ENCODE measurements at places on chromosomes 5 and 9.

- DNase-seq = no peak
These were observed 318.3 kb upstream of the RPS23 start for GRCh38 chr5:82596451-82596850.

GRCh38 chr9:37382161-37382981 is 40.1 kb upstream of the GRHPR start:
- no peak for DNase-seq

DNA sequence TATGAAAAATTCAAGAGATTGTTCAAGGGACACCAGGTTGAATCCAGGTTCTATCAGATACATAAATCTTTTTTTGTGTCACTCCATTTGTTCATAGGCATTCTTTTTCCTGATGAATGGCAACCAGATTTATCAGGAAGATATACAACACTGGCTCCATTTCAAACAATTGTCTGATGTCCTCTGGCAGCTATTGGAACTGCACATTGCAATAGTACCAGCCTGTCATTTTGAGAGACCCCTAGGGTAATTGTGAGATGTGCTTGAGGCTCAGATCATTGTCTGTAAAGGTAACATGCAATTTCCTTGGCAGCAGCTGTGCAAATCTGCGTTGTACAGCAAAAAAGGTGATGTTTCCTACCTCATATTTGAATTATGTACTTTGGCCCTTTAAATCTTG is 25.9 kb downstream of the KCTD16 start:
- DNase-seq = no peak

GRCh38 chr9:84851935-84852585 is 182.5 kb downstream of the NTRK2 start:
- DNase-seq = no peak

GRCh38 chr9:78033870-78034269 is 2.3 kb upstream of the GNAQ start:
- DNase-seq = no peak

- no peak for DNase-seq
These were observed 124.5 kb upstream of the PHYKPL start for GRCh38 chr5:178357121-178357521.

- DNase-seq = no peak
These were observed 190.8 kb downstream of the MED10 start for GRCh38 chr5:6187501-6187900.

DNA sequence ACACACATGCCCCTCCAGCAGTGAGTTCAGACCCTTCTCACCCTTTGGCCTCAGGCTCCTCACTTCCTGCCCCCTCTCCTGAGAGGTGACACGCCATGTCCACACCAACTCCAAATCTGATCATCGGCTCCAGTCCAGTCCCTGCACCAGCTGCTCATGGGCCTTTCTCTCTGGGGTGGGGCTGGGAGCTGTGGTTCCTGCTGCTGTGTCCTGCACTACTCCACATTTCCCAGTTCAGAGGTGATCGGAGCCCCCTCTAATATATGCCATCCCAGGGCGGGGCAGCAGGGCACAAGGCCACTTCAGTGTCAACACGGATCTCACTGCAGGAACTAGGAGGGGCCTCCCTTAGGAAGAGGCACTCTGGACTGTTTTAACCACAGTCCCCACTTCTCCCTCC is 91.5 kb downstream of the ADAMTS2 start:
- no peak for DNase-seq

GRCh38 chr5:43140286-43140685 is 19.6 kb downstream of the ZNF131 start:
- no peak for DNase-seq

DNA sequence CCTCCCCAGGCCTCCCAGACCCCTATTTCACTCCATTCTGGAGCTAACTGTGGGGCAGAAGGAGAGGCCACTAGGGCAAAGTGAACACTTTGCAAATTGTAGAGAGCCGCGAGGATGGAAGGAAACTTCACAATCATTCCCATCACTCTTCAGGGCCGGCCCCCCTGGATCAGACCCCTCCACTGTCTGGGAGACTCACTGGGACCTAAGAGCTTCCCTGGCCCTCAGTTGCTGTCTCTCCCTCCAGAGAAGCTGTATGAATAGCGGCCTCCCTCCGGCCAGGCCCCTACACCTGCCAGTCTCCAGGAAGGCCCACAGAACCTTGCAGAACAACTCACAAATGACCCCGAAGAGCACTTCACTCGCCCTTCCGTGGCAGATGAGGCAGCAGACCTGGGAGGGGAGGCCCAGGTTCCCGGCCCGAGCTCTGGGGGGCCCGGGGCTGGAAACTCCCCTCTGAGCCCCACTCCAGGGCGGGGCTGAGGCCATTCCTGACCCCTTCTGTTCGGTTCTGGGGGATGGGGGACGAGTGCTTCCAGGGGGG is 141.9 kb upstream of the IER5L start:
- DNase-seq = no peak

DNA sequence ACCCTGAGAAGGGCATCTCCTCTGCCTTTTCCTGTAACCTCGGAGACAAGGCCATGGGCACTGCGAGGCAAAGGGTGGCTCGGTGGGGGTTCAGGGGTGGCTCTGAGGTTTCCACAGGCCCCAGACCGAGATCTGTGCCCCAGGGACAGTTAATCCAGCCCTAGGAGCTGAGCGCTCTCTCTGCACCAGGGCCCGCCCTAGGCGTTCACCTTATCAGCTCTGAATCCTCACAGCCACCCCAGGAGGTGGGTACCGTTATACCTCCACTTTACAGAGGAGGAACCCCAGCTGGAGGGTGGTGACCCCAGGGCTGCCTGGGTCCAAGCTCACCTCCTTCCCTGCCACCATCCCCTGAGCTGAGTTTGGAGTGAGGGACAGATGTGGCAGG is 2.3 kb upstream of the ENG start:
- peak; percentile 75 for DNase-seq

DNA sequence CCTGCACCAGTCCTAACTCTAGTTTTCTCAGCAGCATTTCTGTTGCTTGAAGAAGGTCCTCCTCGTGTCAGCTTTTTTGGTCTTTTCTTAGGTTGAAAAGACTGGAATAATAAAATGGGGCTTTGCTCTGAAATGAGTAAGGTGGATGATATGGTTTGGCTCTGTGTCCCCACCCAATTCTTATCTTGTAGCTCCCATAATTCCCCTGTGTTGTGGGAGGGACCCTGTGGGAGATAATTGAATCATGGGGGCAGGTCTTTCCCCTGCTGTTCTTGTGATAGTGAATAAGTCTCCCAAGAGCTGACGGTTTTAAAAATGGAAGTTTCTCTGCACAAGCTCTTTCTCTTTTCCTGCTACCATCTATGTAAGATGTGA is 53.6 kb downstream of the LIX1 start:
- peak; percentile 4 for DNase-seq

DNA sequence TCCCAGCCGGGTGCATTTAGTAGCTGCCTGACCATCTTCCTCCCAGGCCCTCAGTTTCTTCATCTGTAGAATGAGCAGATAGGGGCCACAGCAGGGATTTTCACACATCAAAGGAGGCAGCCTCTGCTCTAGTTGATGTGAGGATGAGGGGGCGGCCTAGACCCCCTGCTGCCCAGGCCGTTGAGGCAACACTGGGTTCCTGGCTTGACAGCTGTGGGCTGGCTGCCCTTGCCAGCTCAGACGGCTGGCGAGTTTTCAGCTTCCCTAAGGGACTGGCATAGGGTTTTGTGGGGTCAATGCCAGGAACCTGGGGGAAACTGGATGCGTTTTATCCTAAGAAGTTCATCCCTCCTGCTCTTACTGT is 49.6 kb downstream of the NDST1 start:
- no peak for DNase-seq

DNA sequence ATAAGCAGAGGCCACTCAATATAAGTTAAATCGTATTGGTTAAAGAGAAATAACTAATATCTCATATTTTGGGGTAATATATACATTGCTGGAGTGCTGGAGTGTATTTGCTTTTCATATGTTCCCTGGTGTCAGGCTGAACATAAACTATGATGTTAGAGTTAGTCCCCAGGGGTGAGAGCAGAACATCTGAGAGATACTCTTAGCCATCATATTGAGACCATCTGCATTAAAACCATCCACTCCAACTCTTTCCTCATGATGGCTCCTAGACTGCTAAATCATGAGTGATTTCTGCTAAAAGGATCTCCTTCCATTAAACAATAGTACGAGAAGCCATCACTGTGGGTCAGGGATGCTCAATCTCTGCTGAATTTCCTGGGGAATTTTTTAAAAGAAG is 436.2 kb downstream of the DTWD2 start:
- DNase-seq = no peak

- DNase-seq = no peak
These were observed 316.2 kb downstream of the ARL15 start for GRCh38 chr5:53994148-53994547.

GRCh38 chr9:111896942-111897600 is 457 bp downstream of the UGCG start:
- peak; percentile 32 for DNase-seq

DNA sequence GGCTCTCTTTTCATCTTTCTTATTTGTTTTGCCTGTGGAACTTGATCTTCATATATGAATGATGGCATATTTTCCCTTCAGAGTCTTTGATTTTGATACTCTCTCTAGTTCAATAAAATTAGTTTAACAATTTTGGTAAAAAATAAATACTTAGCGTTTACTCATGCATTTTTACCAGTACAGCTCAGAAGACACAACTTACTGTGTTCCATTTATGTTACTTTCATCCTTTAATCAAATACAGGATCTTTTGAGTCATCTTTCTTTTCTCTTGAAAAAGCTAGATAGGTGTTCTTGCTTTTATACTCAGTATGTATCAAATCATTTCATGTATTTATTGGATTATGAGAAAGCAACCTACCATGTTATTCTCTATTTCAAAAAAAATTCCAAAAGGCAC is 47.1 kb upstream of the RICTOR start:
- no peak for DNase-seq
